ENCODE measurements at places on chromosomes 3 and 15.

DNA sequence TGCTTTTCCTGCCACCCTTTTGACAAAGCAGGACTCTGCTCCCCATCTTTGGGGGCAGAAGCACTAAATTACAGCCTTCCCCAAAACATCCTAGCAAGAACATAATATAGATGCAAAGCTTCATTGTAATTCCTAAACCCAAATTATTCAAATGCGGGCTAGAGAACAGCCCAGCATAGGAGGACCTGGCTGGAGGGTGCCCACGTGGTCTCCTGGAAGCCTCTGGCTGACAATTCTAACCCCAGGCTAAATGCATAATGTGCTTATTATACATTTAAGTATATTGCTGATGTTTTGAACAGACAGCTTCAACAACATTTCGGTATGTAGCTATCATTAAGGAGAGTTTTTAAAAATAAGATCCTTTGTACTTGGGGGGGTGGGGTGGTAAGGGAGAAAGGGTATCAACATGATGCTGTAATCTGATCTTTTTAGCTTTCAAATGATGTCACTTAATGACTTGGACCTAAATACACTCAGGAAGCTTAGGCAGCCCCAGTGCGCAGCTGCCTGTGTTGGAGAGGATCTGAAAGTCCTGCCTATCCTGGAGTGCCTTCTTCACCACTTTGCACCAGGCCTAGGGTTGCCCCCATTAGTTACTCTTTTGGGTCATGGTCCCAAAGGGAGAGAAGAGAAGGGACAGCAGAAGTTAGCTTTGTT lies 57.2 kb upstream of the USP3 start:
- DNase-seq, result no peak

- no peak for DNase-seq
Measured at GRCh38 chr15:66789029-66790025, 87.3 kb downstream of the SMAD6 start.

DNA sequence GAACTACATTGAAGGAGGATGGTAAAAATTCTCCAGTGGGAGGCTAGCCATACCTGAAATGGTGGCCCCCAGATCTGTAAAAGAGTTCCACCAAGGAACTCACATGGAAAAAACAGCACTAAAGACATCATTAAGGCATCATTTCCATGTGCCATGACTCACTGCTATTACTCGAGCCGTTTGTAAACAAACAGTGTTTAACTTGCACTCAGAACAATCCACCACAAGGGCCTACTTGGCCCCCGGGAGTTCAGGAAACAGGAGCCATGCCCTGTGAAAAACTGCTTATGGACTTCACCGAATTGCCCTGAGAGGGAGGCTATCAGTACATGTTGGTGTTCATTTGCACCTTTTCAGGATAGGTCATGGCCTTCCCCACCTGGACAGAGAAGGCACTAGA lies 18.2 kb downstream of the CCR4 start:
- no peak for DNase-seq

GRCh38 chr3:72093270-72093991 lies 308.5 kb upstream of the PROK2 start:
- DNase-seq, result no peak

DNA sequence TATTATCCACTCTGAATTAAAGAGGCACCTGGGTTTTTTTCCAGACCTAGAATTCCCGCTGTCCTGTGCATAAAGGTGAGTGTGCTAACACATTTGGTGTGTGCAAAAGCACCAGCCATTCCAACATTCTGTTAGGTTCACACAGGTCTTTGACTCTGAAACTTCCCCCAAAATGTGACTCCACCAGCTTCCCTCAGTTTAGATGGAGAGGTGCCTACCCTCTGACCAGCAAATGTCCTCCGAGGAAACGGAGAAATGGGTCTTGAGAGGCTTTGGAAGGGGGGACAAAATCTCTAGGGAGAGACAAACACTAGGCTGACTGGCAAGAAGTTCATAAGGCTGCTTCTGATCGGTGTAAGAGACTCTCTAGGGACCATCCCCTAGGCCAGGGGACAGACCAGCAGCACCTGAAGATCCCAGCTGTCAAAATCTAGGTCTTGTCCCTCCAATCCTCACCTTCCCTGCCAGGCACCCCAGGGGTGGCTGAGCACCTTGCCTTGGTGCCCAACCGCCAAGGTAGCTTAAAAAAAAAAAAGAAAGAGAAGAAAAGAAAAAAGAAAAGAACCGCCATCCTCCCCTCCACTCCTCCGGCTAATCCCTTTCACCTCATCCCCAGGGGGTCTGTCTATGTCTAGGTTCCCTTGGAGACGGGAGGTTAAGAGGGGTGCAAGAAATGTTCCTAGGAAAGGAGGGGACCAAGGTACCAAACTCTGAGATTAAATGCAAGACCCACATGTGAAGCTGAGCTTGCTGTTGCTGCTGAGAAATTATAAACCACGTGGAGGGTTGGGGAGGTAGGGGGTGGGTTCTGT lies 2.0 kb upstream of the MECOM start:
- no peak for DNase-seq

DNA sequence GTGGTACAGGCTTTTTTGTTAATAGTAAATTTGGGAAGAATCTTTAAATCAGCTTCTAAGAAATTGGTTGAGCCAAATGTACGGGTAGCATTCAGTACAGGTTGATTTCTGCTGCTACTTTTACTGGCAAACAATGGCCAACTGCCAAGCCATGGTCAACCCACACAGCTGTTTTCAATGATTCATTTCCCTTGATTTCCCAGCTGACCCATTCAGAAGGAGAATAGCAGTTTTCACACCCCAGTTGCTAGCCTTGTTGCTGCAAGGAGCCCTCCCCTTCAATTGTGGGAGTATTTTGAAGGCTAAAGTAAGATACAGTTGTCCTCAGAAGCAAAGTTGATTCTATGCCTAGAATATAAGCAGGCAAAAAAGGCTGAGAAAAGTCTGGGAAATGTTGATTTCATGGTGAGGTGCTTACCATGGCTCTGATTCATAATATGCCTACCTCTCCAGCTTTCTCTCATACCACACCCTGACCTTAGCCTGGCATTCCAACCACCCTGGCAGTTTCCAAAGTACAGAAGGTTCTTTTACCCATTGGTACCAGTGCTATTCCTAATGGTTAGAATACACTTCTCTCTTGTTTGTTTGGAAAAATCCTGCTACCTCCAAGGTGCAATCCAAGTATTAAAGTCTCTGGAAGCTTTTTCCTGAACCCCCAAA lies 320.3 kb upstream of the TGFBR2 start:
- DNase-seq, result no peak

DNA sequence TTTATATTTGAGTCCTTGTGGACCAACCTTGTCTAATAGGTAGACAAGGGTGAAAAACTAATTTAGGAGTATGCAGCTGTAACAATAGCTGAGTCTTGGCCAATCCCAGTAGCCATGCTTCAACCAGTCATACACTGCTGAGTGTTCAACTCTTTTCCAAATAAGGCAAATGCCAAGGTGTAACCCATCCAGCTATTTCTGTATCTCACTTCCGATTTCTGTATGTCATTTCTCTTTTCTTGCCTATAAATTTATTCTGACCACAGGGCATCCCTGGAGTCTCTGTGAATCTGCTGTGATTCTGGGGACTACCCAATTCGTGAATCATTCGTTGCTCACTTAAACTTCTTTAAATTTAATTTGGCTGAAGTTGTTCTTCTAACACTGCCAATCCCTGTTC lies 93.2 kb downstream of the MAGI1 start:
- DNase-seq, result no peak

DNA sequence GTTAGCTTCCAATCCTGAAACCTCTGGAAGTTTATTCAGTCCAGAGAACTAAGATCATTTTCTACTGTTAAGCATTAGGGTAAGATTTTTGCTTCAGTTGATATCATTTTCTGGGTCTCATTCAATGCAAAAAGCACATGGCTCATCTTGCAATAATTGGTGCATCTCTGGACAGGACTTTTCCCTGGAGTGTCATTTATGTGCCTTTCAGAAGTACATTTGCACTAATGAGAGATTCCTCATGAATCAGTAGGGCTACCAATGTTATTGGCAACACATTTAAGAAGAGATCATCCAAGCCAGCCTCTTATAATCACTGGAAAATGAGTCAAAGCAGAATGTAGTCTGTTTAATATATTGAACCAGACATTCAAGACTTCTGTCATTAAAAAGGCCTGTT lies 224.2 kb upstream of the CHRNA7 start:
- DNase-seq, result no peak

- DNase-seq, result no peak
Measured at GRCh38 chr3:122920986-122921385, 106.6 kb downstream of the SEMA5B start.

DNA sequence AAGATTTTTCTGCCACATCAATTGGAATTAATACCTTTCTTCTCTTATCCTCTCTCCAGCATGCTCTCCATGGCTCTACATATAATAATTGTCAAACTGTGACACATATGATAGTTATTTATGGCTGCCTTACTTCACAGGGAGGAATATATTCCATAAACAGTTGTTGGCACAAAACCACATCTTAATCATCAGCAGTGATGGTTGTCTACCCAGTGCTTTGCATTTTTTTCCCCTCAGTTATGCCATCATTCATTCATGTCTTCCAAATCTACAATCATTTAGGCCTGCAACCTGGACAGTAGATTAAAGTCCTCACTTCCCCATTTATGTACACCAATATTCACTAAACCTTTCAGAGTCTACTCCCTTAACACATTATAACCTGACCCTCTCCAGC lies 107.7 kb downstream of the THRB start:
- no peak for DNase-seq

DNA sequence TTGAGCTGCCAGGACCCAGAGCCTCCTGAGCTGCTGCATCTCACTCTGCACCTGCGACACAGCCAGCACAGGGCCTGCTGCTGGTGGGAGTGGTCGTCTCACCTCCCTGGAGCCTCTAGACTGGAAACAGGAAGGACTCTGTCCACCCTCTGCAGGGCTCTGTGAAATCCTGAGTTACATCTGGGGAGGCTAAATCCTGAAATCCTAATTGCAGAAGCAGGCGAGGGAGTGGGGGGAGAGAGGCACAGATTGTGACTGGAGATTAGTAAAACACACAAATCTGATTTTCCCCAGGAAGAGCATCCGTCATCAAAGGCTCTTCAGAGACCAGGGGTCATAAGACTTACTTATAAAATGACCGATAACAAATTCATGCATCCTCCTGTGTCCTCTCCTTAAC lies 31.6 kb upstream of the GABRG3 start:
- DNase-seq, result no peak

DNA sequence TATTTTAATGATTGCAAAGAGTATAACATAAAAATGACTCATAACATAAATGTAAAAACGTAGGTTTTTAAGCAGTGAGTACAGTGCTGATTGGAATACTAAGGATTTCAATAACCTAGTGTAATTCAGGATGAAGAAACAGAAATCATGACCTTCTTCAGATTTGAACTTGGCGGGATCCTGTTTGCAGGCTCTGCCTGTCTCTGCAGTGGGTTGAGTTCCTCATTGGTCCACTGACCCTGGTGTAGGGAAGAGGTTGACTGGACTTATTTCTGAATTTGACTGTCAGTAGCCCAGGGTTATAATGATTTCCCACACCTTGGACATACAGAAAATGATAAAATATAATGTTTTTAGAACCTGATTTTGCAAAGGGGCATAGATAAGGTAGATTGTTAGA lies 171.7 kb downstream of the FNDC3B start:
- no peak for DNase-seq
